Left renal pelvis (tissue), 4 donors: ENCODE measurements at places on chromosomes 2 and 18.
A peak's percentile ranks its signal among the peaks of the same experiment; 100 is the strongest.

GRCh38 chr2:173658946-173659371 lies 304.3 kb downstream of the CDCA7 start:
- no peak for DNase-seq

- no peak for DNase-seq
Measured at GRCh38 chr18:9850309-9850708, 35.5 kb upstream of the TXNDC2 start.

DNA sequence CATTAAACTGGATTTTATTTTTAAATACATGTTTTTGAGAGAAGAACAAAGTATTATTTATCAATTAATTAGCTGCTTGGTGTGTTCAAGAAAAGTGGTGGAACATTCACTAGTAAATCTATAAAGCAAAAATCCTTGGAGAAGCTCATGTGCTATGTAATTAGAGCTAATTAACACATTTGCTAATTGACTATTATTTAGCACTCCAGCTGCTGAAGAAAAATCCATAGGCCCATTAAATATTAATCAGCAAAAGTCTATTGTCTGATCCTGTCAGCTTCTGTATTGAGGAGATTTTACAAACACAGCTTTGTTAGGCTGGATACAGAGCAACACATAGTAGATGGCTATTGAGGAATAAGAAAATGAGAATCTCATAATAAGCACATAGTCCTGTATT lies 336.1 kb downstream of the RBM43 start:
- DNase-seq = no peak

GRCh38 chr2:71928734-71929481 lies 218.8 kb downstream of the CYP26B1 start:
- DNase-seq = no peak

DNA sequence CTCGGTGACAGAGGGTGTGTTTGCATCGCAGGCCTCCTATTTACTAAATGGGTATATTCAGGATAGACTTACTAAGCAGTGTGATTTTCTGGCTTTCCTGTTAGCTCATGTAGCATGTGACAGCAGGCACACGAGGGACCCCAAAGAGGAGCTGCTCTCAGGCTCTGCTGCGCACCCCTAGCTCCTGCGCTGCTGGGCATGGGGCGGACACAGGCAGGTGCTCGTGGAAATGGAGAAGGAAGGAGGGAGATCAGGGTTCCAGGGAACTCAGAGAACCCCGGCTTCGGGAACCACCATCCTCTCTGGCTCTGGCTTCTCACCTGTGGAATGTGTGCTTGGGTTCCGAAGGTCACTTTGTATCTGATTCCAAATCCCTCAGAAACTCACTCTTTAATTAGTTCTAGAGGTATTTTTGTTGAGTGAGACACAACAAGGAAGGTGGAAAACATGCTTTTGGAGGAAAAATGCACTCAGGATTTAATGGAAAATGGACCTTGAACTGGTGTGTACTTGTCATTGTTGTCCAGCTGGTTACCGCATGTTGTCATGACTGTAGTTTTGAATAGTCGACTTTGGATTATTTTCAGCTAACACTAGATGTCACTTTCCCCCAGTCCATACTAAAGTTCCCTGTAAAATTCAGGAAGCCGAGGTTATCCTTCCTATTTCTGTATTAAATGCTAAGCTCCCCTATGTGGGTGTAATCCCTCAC lies 3.5 kb downstream of the SNTG2 start:
- DNase-seq = no peak

DNA sequence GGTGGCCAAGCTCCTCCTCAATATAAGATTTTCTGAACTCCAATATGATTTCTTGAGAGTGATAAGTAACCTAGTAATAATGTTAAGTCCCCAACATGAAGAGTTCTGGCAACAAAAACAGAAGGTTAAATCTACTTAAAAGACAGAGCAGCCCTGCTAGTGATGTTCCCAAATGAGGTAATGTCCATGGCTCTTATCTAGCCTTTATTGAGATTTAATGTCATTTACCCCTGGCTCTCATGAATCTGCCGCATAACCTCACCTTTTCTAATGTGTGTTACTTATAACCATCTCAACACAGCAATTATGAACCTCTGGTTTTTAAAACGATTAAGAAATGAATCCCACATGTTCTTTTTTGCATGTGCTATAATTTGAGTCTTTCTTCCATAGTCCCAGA lies 167.5 kb upstream of the ZFP36L2 start:
- DNase-seq = no peak

DNA sequence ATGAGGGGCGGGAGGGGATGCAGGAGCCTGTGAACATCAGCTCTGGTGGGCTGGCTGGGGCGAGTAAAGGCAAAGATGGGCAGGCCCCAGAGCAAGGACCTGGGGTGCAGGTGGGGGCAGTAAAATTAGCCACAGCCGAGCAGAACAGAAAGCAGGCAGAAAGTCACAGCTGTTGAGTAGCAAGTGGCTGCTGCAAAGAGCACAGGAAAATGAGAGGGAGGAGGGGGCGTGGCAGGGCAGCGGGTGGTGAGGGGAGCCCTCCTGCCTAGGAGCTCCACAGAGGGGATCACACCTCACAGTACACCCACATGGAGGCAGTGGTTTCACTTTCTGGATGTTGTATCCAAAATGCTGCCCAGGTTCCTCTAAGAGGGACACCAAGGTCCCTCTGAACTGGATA lies 79.6 kb downstream of the LBH start:
- DNase-seq = no peak

DNA sequence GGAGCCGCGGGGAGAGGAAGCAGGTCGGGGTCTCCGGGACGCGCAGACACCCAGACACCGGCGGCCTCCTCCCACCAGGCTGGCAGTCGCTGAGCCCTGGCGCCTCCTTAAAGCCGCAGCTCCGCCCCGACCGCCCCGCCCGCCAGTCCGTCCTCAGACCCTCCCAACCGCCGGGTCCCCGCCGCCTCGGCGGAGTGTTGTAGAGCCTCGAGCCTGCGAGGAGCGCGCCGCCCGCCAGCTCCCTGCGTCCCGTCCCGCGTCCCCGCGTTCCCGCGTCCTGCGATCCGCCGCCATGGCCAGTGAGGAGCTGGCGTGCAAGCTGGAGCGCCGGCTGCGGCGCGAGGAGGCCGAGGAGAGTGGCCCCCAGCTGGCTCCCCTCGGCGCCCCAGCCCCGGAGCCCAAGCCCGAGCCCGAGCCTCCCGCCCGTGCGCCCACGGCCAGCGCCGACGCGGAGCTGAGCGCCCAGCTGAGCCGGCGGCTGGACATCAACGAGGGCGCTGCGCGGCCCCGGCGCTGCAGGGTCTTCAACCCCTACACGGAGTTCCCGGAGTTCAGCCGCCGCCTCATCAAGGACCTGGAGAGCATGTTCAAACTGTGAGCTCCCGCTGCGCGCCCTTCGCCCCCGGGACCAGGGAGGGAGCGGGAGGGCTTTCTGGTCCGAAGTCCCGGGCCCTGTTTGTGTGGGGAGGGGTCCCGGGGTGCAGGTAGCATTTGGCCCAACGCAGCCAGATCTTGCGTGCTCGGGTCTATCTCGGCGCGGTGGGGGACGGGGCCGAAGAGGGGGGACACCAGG lies at the start of gene EFHD1:
Gene EFHD1 (plus strand): TSS at position 192 of the 793 bp plus-strand sequence. CDS start 101 bp downstream, at position 293.
- DNase-seq = peak; percentile 59

- DNase-seq = peak; percentile 71
Measured at GRCh38 chr2:37449761-37450296, 105.4 kb downstream of the QPCT start.

DNA sequence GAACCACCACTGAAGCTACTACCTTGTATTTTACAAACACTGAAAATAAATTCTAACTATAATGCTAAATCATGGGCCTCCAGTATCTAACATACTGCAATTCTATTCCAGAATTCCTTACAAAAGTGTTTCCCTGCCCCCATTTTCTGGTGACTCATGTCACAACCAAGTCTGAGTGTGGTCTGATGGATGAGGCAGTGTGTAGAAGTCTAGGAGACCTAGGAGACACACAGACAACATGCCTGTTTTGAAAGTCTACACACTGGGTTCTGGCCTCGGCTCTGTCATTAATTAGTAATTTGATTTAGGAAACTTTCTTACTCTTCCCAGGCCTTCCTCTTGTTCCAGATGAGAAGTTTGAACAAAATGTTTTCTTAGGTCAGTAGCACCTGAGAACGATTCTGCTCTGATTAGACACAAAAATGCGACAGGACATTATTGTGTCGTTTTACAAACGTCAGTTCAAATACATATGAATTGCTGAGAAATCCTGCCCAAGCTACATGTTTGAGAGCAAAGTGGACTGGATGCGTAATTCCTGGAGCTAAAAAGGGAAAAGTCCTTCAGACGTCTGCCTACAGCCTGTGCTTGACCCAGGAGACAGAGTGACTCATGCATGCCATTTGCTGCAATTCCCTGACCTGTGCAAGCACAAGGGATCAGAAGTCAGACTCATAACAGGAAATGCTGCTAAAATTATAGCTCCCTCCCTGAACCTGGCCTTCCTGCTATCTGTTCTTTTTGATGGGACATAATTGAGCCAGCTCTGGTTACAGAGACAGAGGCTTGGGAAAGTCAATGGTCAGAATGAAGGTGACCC lies 494.4 kb downstream of the SOX11 start:
- no peak for DNase-seq

DNA sequence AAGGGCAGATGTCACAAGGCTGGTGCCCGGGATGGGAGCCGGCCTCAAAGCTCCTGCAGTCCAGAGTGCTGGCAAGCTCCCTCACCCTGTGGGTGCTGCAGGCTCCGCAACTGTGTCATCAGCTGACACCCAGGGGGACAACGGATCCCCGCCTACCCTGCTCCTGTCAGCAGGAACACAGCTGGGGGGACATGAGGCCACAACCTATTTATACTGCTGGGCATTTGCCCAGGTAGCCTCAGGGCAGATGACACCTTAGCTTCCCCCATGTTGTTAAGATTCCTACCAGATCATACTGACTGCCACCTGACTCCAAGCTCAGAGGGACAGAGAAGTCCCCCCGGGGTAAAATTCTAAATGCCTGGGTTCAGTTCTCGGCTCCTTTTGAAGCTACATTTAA lies 1.2 kb downstream of the ANKRD23 start:
- DNase-seq = no peak

- no peak for DNase-seq
Measured at GRCh38 chr2:65438137-65438899, 5.9 kb upstream of the SPRED2 start.

DNA sequence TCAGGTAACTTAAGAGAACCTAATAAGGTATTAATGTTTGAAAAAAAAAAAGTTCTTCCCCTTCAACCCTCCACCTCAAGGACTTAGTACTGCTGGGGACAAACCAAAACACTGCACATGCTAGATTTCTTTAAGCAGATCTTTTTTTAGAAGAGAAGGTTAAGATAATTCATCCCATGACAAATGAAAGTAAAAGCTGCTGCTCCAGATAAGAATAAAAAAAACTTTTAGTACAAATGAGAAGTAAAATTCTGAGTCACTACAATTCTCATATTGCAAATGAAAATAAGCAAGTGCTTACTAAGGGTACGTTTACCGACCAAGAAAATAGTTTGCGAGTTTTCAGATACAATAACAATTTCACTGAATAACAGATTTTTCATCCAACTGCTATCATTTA lies 8.9 kb downstream of the STAM2 start:
- no peak for DNase-seq

GRCh38 chr2:50783111-50783510 lies 248.8 kb downstream of the NRXN1 start:
- DNase-seq = no peak

GRCh38 chr2:41768310-41768709 lies 279.5 kb upstream of the PKDCC start:
- no peak for DNase-seq

DNA sequence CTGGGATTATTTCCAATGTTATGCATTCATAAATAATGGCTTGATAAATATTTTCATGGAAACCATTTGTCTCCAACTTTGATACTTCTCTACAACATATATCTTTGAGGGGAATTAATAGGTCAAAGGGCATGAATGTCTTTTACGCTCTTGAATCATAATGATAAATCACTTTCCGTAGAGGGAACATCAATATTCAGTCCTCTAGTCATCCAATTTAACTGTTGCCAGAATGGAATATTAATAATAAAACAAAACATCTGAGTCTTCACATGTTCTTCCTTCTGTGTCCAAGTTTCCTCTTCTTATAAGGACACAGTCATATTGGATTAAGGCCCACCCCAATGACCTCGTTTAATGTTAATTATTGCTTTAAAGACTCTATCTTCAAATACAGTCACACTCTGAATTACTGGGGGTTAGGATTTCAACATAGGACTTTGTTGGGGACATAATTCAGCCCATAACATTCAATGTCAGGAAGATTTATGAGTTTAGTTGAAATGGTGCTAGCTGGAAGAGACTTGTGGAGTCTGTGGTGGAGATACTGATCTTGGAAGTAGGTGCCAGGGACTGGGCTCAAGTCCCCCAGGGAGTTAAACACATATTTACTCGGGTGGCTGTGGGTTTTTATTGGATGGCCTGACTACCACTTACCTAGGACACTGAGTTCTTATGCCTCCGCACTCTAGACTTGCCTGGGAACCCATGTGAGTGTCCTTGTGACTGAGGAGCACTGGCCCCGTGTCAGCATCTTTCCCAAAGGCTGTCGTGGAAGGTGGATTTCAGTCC lies 85.0 kb upstream of the SEC11C start:
- no peak for DNase-seq
